ENCODE measurements at places on chromosomes 7 and 10.

DNA sequence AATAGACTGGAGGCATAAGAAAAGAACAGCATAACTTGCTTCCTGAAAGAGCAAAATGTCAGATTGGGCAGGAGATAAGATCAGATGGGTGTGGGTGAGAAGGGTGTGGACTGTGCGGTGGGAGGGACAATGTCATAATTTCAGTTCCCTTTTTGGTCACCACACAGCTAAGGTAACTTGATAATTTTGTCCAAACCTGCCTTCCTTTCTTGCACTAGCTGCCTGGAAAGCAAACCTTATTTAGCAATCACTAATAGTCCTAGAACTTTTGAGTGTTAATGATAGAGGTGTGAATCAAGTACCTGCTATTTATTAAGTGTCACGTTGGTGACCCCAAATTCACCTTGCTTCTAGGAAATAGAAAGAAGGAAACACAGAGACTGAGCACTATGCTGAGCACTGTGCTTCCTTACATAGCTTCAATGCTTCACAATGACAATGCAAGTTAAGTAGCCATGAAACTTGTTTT is 72.4 kb upstream of the SP4 start:
- no peak for DNase-seq

DNA sequence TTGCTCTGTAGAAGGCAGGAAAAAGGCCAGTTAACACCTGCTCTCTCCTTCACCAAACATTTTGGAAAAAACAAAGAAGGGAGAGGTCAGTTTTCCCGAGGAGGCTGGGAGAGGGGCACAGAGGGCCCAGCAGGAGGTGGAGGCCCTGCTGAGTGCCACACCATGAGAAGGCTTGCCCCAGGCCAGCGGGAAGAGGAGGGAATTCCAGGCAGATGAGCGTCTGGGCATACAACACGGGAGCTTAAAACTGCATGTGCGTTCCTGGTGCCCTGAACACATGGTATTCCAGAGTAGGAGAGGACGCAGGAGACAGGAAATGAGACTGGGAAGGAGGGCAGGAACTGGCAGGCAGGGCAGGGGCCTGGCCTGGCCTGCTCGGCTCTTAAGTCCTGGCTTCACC is 182.4 kb downstream of the CCDC3 start:
- no peak for DNase-seq

DNA sequence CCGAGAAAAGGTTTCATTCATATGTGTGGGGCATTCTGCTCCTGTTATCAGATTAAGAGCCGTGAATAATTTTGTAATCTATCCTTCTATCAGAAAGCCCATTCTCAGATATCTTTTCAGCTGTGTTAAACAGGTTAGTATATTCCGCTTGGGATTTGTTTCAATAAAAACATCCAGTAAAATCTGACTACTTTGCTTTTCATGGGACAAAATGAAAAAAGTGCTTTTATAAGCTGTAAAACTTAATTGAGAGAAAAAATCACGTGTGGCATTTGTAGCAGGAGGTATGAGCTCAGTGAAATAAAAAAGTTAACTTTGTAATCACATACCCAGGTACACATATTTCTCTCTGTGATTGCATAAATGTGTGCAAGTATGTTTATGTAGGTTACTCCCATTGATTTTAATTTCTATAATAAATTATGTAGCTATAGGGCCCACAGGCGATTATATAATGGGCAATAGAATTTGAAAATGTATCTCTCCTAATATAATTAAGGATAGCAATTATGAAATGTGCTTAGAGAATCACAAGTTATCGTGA is 3.9 kb downstream of the MET start:
- DNase-seq = no peak

- DNase-seq = no peak
These were observed 41.7 kb downstream of the ZWINT start for GRCh38 chr10:56319386-56319785.

GRCh38 chr10:16690417-16690816 is 126.8 kb downstream of the RSU1 start:
- no peak for DNase-seq

GRCh38 chr10:61974601-61975390 is 73.3 kb downstream of the ARID5B start:
- no peak for DNase-seq

GRCh38 chr7:50147951-50148808 is 55.1 kb upstream of the ZPBP start:
- no peak for DNase-seq

DNA sequence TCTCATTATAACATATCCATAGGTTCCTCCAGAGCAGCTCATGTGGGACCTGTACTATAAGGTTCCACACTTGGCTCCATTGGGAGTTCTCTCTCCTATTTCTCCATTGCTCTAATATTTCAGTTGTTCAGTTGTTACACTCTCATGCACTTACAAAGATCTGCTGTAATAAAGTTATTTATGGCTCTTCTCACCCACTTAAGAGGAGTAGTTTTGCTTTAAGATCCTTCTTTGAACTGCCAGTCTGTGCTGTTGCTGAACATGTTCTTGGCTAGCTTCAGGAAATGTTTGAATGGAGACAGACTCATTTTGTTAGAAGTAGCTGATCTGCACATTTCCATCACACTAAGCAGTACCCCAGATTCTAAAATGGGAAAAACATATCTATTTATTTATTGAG is 250.1 kb downstream of the CDK14 start:
- DNase-seq = no peak

DNA sequence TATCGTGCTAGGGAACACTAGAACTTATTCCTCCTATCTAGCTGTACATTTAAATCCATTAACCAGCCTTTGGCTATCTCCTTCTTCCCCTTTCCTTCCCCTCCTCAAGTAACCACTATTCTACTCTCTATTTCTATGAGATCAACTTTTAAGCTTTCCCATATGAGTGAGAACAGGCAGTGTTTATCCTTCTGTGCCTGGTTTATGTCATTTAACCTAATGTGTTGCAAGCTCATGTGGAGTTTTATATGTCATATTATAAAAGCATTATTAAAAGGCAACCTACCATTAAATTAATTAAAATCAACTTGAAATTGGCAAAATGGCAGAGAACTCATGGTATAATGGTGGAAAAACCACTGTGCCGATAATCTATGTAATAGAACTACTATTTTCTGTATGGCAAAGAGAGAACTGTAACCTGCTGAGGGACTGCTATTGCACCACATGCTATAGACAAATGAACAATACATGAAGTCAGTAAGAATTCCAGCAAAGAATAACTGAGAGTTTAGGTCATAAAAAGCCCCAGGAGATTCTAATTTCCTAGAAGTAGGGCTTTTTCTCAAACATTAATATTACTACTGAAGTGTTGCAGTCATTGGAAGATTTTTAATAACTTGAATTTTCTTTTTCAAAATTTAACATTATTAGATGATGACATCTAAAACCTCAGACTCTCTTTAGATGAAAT is 81.8 kb downstream of the LRRN3 start:
- DNase-seq = no peak

GRCh38 chr7:44750921-44751571 is 2.4 kb downstream of the ZMIZ2 start:
- no peak for DNase-seq

DNA sequence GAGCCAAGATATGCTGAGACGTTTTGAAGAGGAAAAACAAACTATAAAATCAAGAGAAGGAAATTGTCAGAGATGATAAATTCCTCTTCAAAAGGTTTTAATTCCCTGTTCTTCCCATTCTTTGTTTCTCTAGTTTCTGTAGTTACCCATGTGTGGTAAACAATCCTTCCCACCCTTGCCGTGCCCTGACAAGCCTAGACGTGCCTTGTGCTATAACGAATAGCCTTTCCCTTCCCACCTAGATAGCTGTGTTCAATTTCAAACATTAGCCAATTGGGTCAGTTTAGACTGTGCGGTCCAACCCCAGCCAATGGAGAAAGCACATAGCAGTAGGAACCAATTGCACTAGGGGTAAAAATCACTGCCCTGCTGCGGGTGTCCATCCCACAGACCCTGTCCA is 138.1 kb downstream of the RALA start:
- DNase-seq = no peak

- no peak for DNase-seq
These were observed 10.3 kb upstream of the CALML5 start for GRCh38 chr10:5509691-5510090.

DNA sequence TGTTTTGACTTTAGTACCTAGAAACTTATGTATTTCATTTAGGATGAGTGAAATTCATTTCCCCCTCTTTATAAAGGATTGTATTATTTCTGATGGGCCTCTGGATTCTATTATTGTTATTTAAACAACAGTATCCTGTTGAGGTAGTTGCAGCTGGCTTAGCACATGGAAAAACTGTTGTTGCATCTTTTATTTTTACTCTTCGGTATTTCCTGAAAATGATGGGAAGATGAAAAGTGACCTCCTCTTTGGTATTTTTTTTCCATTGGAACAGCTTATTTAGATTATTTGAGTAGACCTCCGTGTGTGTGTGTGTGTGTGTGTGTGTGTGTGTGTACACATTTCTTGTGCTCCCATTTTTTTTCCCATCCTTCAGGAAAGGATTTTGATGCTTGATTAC is 129.8 kb downstream of the PRKG1 start:
- no peak for DNase-seq

DNA sequence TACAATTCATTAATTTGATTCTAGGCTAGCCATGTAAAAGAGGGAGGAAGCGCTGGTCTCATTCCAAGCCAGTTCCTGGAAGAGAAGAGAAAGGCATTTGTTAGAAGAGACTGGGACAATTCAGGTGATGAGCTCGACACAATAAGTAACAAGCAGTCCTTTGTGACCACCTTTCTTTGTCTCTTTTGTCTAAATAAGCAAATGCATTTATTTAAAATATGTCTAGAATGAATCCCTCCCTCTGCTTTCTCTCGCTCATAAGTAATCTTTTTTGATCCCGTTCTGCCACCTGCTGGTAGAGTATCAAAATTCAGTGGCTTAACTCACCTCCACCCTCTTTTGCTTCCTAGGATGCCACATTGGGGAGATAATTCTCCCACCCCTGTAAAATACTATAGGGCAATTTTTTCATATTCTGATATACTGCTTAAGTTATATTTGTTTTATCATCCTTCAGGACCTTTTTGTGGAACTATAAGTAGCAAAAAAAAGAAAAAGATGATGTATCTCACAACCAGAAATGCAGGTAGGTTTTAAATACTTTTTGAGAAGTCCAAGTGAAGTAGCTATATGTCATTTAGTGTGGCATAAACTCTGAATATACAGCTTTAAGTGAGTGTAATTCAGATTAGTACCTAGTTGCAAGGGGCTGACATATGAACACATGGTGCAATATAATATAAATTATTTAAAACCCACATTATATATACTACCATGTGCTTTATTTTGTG is 91.5 kb downstream of the GSDME start:
- peak; percentile 36 for DNase-seq

GRCh38 chr10:43962346-43963191 is 313.9 kb upstream of the ZNF32 start:
- DNase-seq = no peak

GRCh38 chr7:128937647-128938543 is at the start of gene IRF5:
IRF5 (plus strand) TSS chr7:128937927; CDS start chr7:128942082, 4,155 bp downstream.
- no peak for DNase-seq

DNA sequence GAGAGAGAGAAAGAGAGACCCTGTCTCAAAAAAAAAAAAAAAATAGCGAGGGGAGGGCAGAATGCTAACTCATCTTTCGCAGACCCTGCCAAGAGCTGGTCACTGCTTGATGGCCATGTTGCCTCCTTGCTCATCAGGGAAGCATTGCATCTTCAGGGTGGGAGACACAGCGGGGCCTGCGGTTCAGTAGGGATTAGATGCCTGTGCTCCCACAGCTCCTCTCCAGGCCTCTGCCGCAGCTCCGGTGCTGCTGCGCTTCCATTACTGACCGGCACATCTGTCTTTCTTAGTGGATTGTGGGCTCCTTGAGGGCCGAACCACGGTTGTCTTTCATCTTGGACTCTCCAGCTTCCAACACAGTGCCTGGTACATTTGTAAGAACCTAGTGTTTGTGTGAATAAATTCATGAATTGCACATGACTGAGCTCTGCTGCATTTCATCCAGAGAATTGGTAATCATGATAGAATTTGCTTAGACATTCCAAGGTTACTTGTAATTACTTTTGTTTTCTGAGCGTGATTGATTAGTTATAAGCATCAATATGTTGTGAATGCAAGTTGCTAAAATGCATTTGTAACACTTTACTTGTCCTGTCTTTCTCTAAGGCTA is 16.8 kb downstream of the HK1 start:
- DNase-seq = no peak

DNA sequence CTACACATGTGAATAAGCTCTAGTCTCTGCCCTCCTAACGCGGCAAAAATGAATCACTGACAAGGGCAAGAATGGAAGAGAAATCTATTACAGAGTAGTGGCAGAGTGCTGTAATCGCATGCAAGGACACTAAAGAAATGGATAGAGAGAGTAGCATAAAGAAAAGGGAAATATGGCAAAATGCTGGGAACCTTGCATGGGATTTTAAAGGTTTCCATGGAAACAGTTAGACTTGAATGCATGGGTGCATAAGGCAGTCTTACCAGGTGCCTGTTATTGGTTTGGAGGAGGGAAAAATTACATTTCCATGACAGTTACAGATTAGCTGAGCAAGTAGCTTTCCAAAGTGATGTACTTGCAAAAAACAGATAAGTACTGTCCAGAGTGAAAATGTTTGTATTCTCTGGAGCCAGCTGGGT is 233.4 kb downstream of the PTN start:
- no peak for DNase-seq

- DNase-seq = no peak
These were observed 52.4 kb downstream of the SORBS1 start for GRCh38 chr10:95508730-95509129.

GRCh38 chr7:81725003-81725811 is 44.6 kb downstream of the HGF start:
- no peak for DNase-seq

GRCh38 chr10:113019096-113019495 is 69.0 kb downstream of the TCF7L2 start:
- DNase-seq = no peak

DNA sequence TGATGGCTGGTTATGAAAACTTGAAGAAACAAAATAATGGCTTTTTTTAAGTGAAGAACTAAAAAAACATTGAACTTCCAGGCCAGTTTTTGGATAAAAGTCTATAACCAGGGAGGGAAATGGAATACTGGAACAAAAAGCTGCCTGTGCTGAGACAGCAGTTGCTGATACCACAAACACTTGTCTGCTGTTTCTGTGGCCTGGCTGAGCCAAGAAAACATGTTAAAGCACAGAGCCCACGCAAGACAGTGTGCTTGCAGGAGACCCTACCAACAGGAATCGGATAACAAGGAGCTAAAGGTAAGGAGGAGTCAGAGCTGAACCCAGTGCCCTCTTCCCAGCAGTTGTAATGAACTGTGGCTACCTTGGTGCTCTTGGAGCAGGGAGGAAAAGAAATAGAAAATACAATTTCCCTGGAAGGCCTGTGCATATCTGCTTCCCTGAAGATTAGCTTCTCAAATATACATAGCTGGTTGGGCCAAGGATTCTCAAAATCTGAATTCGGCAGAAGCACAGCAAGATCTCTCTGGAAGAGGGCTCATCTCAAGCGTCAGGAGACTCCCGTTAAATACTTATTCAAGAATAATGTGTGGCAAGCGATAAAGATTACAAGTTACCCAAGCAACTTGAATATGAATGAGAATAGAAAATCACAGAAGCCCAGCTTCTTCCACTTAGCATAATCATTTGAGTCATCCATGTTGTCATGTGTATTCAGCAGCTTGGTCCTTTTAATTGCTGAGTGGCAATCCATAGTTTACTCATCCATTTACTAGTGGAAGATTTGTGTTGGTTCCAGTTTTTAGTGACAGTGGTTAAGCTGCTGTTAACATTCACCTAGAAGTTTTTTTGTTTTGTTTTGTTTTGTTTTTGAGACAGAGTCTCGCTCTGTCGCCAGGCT is 87.6 kb downstream of the NOD1 start:
- no peak for DNase-seq

Measured in NCI-H2029 treated with DMSO at 0.1 percent for 48 hours (cell line).